ENCODE measurements at places on chromosomes 7 and 10.
A peak's percentile ranks its signal among the peaks of the same experiment; 100 is the strongest.

- no peak for DNase-seq
These were observed 27.4 kb upstream of the DIP2C start for GRCh38 chr10:716821-717220.

DNA sequence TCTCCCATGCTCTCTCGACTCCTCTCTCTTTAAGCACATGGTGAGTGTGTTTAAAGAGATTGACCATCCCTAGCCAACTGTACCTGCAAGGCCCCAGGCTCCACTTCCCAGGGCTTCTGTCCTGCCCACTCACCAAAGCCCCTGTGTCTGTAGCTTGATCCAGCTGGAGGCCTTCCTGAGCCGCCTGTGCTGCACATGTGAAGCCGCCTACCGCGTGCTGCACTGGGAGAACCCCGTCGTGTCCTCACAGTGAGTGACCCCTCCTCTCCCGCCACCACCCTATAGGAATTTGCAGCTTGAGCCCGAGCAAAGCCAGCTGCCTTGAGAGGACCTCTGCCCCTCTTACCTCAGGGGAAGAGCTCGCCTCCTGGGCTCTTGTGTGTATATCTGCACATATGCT lies 11.2 kb downstream of the ZFYVE27 start:
- DNase-seq = no peak

DNA sequence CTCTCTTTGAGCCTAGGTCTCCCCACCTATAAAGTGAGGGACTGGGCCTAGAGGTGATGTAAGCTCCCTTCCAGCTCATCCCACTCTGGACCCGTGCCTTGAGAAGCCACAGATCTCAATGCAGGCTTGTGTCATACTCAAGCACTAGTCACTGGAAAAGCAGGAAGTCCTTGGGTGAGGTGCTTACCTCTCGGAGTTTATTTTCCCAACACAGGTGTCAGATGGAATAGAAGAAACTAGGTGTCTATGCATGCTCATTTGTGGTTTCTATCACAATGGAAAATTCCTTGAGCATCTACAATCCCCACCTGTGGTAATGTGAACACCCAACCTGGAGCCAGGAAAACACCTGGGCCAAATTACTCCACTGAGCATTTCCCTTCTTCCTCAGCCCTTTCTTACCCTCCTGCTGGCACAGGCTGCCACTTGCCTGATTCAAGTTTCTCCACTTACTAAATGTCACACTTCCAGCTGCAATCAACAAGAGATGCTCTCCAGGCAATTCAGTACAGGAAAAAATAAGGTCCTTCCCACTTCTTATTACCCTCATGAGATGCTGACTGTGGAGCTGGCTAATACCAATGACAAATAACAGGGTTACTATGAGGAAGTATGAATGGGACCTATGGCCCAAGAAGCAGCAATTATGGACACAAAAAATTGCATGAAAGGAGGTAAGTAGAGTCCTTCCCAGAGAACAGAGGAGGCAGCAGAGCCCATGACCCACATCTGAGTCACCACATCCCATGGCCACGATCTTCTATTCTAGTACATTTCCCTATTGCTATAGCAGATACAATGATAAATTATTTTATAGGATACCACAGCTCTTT lies 13.1 kb downstream of the LSM5 start:
- peak; percentile 94 for DNase-seq

DNA sequence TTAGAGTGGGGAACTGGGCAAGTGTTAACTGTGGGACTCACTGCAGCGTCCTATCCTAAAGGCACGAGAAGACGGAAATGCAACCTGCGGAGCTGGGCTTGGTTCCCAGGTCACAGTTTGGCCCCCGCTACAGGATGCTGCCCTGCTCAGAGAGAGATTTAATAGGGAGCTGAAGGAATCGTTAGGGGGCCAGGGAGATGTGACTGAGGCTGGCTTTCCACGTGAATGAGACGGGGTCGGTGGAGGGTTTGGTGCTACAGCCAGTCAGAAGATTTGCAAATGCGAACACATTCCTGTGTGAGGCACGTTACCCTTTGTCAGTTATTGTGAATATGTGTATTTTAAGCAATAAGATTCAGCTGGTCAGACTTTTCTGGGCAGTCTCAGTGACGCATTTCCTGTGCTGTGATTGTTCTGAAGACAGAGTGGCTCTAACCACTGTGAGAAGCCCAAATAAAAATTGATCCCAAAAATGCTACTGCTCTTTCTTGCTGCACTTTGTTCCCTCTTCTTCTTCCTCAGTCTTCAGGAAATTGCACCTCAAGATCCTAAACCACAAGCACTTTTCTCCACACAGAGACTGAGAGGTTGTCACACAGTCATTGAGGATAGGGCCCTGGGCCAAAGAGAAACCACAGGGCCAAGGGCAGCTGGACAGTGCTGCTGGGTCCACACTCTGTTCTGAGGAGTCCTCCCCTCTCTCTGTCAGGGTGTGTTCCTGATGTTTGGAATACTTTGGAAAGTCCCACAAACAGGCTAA lies 21.2 kb downstream of the CYP17A1 start:
- peak; percentile 65 for DNase-seq

GRCh38 chr7:96287132-96287531 lies 34.8 kb downstream of the SLC25A13 start:
- DNase-seq = no peak

DNA sequence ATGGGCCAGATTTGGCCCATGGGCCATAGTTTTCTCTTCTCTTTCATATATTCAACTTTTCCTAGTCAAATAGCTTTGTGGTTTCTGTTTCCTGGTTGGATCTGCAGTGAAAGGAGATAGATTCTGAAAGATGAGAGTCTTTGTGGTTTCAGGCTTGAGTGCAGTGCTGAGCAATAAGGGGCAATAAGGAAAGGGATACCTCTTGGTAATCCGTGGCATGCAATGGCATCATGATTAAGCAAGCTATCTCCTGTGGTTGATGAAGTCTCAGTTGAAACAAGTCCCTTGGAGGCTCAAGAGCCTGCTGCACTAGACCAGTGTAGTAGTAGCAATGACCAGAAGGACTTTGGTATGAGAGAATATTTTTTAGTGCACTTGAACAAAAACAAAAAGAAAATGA lies 187.7 kb upstream of the CNTNAP2 start:
- DNase-seq = no peak

DNA sequence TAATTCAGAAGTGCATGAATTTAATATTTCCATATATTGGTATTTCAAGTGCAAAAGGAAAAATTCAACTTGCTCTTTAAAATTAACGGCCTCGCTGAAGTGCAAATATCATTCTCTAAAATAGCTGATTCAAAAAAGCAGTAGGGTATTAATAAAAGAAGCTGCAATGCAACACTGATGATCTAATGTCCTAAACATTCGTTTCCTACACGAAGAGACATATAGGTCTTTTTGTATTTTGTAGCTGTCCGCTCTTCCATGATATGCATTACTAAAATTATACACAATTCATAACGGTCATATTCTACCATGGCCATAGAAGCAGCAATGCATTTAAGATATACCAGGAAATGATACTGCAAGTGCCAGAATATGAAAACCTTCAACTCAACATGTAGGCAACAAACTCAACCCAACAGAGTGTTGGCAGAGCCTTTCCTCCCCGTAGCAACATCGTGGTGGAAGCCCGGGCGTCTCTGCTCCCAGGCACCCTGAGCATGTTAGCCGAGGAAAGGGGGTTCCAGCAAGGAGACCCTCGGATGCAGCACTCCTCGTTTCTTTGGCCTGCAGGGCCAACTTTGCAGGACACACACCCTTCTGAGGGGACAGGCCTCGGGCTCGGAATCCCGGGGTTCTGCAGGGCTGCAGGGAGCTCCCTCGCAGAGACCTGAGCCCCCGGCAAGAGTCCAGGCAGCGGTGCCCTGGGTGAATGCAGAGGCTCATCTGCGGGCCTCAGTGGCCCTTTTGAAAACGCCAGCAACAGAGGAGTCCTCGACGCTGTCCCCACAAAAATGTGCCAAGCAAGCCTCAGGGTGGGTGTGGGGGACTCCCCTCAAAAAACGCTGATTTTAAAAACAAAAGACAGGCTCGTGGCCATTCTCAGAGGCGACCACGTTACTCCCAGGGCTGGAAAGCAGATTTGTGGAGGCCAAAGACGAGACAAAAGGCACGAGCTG lies 1.6 kb downstream of the FAM171A1 start:
- DNase-seq = peak; percentile 10

GRCh38 chr10:133024704-133025557 lies 62.8 kb upstream of the ADGRA1 start:
- no peak for DNase-seq

DNA sequence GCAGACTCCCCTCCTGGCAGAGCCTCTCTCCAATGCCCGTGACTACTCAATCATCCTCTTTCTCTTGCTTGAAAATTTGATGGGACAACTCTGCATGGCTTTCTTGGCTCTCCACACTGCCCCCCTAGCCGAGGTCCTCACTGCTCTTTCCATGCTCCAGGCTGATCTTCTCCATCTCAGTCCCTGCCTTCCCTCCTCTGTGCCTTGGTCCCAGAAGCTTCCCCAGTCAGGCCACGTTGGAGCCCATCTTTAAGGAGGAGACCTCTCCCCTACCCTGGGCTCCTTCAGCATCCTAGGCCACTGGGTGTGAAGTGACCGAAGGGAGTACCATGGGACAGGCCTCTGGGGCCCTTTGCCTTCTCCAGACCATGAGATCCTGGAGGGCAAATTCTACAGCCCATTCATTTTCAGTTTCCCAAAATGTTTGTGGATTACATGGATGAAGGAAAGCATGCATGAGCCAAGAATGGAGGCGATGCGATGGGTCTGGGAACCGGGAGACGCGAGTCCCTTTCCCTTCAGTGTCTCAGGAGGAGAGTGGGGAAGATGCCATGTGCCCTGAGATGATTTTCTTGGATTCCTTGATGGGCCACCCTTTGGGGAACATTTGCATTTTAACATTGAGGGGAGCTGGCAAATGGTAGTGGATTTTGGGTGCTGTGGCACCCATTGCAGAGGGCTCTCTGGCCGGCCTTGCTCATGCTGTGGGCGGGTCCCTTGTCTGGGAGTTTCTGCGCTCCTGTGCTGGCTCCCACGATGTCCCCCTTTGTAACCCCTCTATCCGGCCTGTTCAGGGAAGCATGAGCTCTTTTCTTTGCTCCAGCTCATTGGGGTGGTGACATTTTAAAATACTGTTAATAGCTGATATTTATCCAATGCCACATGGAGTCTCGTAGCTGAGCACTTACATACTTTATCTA lies 376.6 kb downstream of the RPS24 start:
- DNase-seq = no peak

DNA sequence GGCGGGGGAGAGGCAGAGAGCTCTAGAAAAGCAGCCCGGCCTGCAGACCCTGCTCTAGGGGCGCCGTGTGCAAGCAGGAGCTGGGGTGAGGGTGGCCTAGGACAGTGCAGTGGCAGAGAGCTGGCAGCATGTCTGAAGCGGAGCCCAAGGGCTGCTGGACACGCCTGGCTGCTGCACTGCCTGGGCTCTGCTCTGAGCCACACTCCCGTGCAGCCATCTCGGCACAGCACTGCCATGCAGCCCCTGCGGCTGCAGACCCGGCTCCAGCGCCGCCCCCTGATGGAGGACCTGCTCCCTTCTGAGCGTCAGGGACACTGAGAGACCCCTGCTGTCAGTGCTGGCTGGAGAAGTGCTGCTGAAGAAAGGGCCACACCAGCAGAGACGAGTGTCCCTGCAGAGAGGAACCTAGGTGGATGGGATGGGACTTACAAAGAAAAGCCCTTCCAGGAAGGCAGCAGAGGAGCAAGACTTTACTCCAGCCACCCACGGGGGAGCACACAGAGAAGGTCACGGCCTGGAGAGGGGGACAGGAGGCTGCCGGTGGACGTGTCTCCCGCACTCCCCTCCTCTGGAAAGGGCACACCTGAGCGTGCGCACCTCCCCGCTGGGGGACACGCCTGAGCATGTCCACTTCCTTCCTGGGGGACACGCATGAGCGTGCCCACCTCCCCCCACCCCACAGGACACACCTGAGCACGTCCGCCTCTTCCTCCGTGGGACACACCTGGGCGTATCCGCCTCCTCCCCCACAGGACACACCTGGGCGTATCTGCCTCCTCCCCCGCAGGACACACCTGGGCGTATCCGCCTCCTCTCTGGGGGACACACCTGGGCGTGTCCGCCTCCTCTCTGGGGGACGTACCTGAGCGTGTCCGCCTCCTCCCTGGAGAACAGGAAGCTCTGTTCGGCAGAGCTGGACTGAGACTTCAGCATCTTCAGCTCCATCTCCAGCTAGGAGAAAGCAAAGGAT lies 252.9 kb downstream of the MAD1L1 start:
- DNase-seq = peak; percentile 38

DNA sequence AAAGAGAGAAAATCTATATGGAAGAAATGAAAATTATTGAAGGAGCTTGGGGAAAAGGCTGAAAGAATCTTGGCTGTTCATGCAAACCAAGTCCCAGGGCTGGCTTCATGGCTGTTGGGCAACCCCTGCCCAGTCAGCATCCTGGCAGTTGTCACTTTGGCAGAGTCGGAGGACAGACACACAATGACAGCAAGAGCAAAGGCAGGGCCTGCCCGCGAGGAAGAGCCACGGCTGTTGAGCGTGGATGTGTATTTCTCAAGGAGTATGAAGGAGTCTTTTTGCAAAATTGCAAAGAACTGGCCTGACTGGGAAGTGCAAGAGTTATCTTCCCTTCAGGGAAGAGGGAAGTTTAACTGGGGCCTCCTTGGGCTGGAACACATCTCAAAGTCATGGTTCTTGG lies 11.7 kb downstream of the PTPRE start:
- DNase-seq = no peak

DNA sequence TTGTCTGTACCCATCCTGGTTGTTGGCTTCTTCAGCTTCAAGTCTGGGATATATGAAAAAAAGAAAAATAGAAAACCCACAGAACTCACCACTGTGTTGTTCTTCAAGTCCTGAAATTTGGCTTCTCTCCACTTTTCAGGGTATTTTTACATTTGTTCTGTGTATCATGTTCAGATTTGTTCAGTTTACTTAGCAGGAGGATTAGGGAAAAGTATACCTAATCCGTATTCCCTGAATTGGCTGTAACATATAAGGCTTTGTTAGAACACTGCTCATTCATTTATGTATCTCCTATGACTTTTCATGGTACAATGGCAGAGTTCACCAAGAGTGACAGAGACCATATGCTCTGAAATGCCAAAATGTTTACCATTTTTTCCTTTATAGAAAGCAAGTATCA lies 146.9 kb downstream of the PTN start:
- DNase-seq = peak; percentile 9

- DNase-seq = no peak
These were observed 82.7 kb downstream of the GLRX3 start for GRCh38 chr10:130218936-130219335.

- DNase-seq = no peak
These were observed 18.1 kb downstream of the MAD1L1 start for GRCh38 chr7:2214636-2215035.

DNA sequence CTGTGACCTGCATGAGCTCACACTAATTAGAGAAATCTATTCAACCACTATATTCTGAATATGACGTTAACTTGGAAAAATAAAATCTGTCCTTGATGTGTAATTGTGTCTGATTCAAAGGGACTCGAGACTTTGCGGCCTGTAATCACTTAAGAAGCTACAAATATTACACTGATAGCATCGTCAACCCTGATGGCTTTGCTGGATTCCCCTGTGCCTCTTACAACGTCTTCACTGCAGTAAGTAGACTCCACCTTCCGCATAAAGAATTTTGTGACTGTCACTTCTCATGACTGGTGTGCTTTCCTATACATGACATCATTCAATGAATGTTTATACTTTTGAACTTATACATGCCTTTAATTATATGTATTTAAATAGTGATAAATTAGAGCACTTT lies 10.1 kb downstream of the PNLIP start:
- no peak for DNase-seq
